ENCODE measurements at places on chromosomes 16 and 17. TPM values are rescaled to one million over a fixed set of nuclear protein-coding genes. Genes with fewer than 3 reads are reported as not detected.

GRCh38 chr17:44539673-44540072, 17.6 kb upstream of the FZD2 start:
- no peak for DNase-seq
- H3K4me3 ChIP-seq: no peak overlapping the region
- no peak overlapping the region for H3K27ac ChIP-seq
- peaks cover 16% of the 10 kb centered on the region for H3K27me3 ChIP-seq

- H3K4me1 ChIP-seq: peaks cover 12% of the 10 kb centered on the region
- H3K36me3 ChIP-seq: no peaks in the 10 kb centered on the region
- H3K27me3 ChIP-seq: peaks cover 29% of the 10 kb centered on the region
- H3K27ac ChIP-seq: no peak overlapping the region
- H3K4me3 ChIP-seq: no peak overlapping the region
These were observed 15.1 kb downstream of the SAMD14 start for GRCh38 chr17:50114849-50115357.

- no peak for DNase-seq
- H3K4me3 ChIP-seq: no peak overlapping the region
- no peaks in the 10 kb centered on the region for H3K36me3 ChIP-seq
- no peaks in the 10 kb centered on the region for H3K27me3 ChIP-seq
These were observed 34.5 kb upstream of the MGAT5B start for GRCh38 chr17:76833747-76834146.

DNA sequence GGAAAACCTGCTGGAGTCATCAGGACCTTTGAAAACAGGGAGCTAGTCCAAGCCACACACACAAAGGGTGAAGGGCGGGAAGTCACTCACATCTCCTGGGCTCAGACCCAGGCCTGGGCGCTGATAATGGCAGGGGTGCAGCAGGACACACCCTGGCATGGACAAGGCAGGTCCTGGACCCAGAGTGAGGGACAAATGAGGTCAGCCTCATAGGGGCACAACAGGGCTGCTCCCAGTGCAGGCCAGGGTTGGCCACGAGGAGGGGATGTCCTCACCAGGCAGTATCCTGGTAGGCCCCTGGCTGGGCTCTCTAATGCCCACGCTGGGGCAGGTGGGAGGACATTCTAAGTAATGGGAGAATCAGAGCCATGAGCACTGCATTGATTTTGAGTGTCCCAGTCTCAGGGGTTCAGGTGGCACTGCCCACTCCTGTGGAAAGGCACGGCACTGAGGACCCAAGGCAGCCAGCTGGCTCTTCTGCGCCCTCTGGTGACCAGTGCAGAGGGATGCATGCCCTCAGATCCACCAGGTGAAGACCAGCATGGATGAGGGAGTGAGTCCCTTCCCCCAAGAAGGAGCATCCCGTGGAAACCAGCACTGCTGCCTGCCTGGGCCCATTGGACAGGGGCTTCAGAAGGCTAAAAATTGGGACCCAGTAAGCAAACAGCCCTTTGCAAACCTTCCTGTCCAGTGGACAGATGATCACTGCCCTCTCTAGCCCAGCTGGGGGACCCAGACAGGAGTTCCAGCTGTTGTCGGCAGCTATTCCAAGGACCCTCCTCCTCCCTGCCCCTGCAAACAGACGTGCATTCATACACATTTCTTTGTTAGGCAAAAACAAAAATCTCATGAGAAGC, 23.4 kb upstream of the SREBF1 start:
- no peak overlapping the region for H3K27ac ChIP-seq
- DNase-seq: peak; percentile 74
- no peaks in the 10 kb centered on the region for H3K36me3 ChIP-seq
- H3K27me3 ChIP-seq: no peaks in the 10 kb centered on the region
- H3K4me1 ChIP-seq: peaks cover 30% of the 10 kb centered on the region
- no peak overlapping the region for H3K4me3 ChIP-seq

GRCh38 chr17:54947396-54947795, 21.1 kb downstream of the COX11 start:
- DNase-seq: no peak
- H3K4me3 ChIP-seq: no peak overlapping the region
- no peak overlapping the region for H3K27ac ChIP-seq
- peaks cover 7% of the 10 kb centered on the region for H3K4me1 ChIP-seq

DNA sequence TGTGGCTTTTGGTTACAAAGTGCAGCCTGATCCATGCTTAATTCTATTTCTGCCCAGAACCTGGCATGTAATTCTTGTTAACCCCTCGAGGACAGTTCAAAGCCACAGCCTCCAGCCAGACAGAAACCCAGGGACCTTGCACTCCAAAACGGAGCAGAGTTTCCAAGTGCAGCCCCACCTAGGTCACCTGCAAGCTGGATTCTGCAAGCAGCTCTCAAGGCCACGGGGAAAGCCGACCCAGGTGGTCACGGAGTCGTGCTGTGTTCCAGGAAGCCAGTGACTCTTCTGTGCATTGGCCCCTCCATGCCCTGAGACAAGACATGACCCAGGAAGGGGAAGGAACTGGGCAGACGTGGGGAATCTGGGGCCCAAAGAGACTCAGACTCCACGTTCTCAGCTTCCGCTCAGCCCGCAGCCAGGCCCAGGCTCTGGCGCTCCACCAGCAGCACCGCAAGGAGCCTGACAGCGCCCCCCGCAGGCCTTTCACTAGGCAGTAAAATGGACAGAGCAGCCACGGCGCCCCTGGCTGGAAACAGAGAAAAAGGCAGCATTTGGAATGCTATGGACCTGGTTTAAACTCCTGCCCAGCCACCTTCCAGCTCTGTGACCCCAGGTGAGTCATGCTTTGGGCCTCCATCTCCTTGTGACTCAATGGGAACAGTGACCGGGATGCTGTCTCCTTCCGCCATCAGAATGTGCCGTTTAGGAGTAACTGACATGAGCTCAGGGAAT, 27.3 kb upstream of the GSG1L start:
- no peak overlapping the region for H3K27ac ChIP-seq
- no peaks in the 10 kb centered on the region for H3K36me3 ChIP-seq
- DNase-seq: no peak
- H3K27me3 ChIP-seq: no peaks in the 10 kb centered on the region
- H3K4me3 ChIP-seq: no peak overlapping the region
- H3K4me1 ChIP-seq: peaks cover 4% of the 10 kb centered on the region

- no peaks in the 10 kb centered on the region for H3K4me1 ChIP-seq
- H3K27me3 ChIP-seq: no peaks in the 10 kb centered on the region
- no peak overlapping the region for H3K4me3 ChIP-seq
- DNase-seq: no peak
- no peak overlapping the region for H3K27ac ChIP-seq
These were observed 234.4 kb downstream of the ZNF423 start for GRCh38 chr16:49621241-49622083.

- no peaks in the 10 kb centered on the region for H3K4me1 ChIP-seq
- no peaks in the 10 kb centered on the region for H3K36me3 ChIP-seq
- no peak for DNase-seq
- H3K27ac ChIP-seq: no peak overlapping the region
These were observed 737.5 kb downstream of the KCNJ2 start for GRCh38 chr17:70906808-70907207.

DNA sequence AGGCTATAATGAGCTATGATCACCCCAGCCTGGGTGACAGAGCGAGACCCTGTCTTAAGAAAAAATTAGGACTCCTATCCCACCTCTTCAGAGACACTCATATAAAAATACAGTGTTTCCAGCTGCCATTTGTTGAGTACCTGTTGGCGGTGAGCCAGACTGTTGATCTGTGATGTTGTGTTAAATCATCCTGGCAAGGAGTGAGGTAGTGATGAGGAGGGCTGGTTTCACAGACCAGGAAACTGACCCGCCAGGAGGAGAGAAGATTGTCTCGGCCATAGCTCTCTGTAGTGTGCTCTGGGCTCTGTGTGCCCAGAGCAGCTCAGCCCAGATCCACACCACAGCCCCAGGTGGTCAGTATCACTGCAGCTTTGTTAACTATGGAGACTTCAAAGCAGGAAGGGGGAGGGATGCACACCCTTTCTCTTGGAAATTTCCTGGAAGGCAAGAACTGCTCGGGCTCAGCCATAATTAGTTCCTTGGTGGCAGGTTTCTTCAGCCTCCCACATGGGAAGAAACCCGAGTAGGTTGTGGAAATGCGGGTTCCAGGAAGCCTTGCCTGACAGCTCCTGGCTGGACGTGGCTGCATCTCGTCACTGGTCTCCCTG, 343.0 kb downstream of the SNX29 start:
- H3K27me3 ChIP-seq: no peaks in the 10 kb centered on the region
- H3K36me3 ChIP-seq: no peaks in the 10 kb centered on the region
- H3K4me3 ChIP-seq: no peak overlapping the region
- DNase-seq: no peak
- H3K27ac ChIP-seq: no peak overlapping the region
- H3K4me1 ChIP-seq: peaks cover 23% of the 10 kb centered on the region

- H3K36me3 ChIP-seq: no peaks in the 10 kb centered on the region
- no peaks in the 10 kb centered on the region for H3K27me3 ChIP-seq
- H3K4me3 ChIP-seq: no peak overlapping the region
- peaks cover 23% of the 10 kb centered on the region for H3K4me1 ChIP-seq
These were observed 8.1 kb downstream of the CYGB start for GRCh38 chr17:76529224-76530094.

DNA sequence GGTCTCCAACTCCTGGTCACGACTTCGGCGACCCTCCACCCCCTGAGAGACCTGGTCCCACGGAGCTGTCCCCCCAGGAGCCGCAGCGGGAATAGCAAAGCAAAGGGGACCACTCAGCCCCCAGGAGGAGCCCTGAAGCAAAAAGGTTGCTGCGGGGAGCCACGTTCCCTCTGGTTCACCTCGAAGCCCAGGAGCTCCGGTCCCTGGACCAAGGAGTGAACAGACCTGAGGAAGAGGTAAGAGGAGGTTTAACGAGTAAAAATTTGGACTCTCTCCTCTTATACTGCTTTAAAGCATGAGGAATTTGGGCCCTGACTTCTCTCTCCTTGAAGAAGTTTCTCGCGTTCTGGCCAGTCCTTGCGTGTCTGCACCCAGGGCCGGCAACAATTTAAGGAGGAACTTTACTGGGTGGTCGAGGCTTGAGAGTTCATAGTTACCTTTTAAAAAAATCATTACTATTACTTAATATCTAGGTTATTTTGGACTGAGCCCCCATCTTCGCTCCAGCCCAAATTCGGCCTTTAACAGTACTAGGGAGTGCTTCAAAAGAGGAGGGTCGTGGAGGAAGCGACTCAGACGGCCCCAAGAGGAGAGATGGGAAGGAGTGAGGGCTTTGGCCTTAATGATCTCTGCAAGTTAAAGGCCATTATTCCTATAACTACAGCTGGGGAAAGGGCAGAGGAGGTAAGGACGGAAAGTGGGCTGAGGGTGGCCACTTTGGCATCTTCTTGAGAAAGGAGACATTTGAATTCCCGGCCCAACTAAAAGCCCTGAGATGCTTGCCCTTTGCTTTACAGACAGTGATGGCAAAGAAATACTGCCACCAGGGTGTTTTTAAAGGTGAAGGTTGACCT, 16.9 kb upstream of the HOXB9 start:
- peaks cover 76% of the 10 kb centered on the region for H3K27me3 ChIP-seq
- no peak for DNase-seq
- no peak overlapping the region for H3K4me3 ChIP-seq
- no peak overlapping the region for H3K27ac ChIP-seq

GRCh38 chr16:28126684-28127620, 63.4 kb upstream of the GSG1L start:
- no peak overlapping the region for H3K4me3 ChIP-seq
- peaks cover 70% of the 10 kb centered on the region for H3K36me3 ChIP-seq

DNA sequence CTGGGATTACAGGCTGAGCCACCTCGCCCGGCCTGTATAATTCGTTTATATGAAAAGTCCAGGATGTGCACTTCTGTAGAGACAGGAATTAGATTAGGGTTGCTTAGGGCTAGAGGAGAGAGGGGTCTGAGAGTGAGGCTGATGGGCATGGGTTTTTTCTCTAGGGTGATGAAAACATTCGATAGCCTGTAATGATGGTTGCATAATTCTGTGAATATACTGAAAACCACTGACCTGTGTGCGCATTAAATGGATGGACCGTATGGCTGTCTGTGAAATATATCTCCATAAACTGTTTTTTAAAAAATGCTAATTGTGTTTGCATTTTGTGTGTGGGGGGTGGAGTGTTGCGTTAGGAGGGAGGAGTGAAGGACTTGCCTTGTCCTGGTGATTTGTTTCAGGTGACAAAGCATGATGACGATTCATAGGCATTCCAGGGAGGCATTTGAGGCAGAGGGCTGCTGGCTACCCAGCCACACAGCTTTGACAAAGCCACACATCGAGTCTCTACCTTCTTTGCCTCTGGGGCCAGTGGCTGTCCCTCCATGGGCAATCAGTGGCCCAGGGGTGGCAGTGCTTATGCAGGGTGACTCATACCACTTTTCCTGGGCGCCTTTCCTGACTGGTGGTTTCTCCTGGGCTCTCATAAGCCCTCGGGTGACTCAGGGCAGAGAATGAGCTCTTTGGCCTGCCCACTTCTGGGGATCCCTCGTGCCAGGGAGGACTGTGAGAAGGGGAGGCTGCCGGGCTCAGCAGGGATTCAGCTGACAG, 148.5 kb upstream of the WSCD1 start:
- DNase-seq: no peak
- peaks cover 13% of the 10 kb centered on the region for H3K27me3 ChIP-seq
- H3K36me3 ChIP-seq: no peaks in the 10 kb centered on the region
- no peak overlapping the region for H3K27ac ChIP-seq
- no peak overlapping the region for H3K4me3 ChIP-seq

- peaks cover 36% of the 10 kb centered on the region for H3K27me3 ChIP-seq
- peak; percentile 57 for DNase-seq
- H3K36me3 ChIP-seq: peaks cover 11% of the 10 kb centered on the region
- H3K4me3 ChIP-seq: peak overlapping the region; percentile 97
- peak overlapping the region; percentile 17 for H3K27ac ChIP-seq
These were observed 1.4 kb downstream of the HES7 start for GRCh38 chr17:8122422-8122923.

DNA sequence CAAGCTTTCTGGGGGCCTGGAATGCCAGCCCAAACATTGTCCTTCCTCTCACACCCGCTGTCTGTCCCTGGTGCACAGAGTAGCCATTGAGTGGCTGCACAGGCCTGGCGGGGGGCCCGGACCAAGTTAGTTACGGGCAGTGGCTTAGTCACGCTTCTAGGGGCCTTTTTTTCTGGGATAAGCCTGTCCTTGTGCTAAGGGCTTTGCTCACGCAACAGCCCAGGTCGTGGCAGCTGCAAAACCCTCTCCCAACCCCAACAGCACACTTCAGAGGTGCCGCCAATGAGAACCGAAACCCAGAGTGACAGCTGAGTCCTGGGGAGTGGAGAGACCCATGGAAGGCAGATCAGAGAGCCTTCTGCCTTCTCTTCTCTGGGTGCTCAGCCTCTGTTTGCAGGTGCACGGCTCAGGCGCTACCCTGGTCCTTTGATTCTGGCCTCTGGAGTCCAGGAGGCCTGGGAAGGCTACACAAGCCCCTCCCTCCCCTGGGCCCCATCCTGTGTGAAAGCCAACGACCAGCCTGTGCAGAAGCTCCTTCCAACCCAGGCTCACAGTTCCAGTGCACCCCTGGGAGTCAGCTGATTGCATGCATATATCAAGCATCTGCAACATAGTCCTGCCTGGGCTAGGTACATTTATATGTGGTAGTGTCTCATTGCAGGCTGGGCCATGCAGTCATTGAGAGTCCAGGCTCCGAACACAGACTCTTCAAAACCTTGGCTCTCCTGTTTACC, 9.1 kb downstream of the WSCD1 start:
- no peak overlapping the region for H3K27ac ChIP-seq
- no peaks in the 10 kb centered on the region for H3K27me3 ChIP-seq
- H3K36me3 ChIP-seq: no peaks in the 10 kb centered on the region

GRCh38 chr16:81254922-81255526, 16.5 kb downstream of the BCO1 start:
- no peak for DNase-seq
- H3K4me1 ChIP-seq: no peaks in the 10 kb centered on the region

The GUCY2D gene
- total RNA-seq: not detected

The CCL4 gene
- total RNA-seq: 290 TPM

The PDF gene
- total RNA-seq: 19.5 TPM

The SPATA32 gene
- total RNA-seq: 0.27 TPM

The KRTAP4-6 gene
- total RNA-seq: not detected

The ZP2 gene
- not detected for total RNA-seq

Data from activated CD8-positive, alpha-beta T cell treated with anti-CD3 and anti-CD28 coated beads for 36 hours (primary cell).